ENCODE measurements at places on chromosomes 7 and 10.

- no peak for DNase-seq
Observed at GRCh38 chr7:36887233-36887632, 162.9 kb upstream of the AOAH start.

GRCh38 chr10:97184971-97185325, 811 bp downstream of the SLIT1 start:
- DNase-seq, result no peak

GRCh38 chr10:60390224-60390626, 550 bp upstream of the ANK3 start:
- no peak for DNase-seq

DNA sequence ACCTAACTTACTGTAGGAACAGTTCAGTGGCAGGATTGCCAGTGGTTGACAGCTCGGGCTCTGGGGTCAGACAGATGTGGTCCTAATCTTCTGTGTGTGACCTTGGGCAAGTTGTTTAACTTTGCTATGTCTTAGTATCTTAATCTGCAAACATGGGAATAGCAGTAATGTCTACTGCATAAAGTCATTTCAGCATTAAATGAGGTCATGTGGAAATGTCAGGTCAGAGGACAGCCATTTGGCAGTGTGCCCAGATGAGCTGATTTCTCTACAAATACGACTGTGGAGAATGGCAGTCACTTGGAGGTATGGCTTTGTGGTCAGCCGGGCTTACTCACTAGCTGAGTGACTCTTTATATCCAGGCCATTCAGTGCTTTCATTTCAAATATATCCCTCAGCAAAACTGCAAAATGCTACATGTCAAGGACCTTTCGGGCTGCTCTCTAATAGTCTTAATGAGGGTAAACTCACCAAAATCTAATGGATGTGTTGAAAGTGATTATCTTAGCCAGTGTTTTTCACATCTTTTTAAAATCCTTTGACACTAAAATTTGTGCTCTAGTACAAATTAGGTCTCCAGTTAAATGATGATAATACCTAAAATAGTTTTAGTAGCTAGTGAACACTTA, 171.4 kb downstream of the ST7 start:
- DNase-seq, result peak; percentile 97

- DNase-seq, result no peak
Observed at GRCh38 chr7:108234971-108235450, 104.8 kb upstream of the LAMB4 start.

- DNase-seq, result no peak
Observed at GRCh38 chr10:123570898-123571515, 95.1 kb upstream of the GPR26 start.

DNA sequence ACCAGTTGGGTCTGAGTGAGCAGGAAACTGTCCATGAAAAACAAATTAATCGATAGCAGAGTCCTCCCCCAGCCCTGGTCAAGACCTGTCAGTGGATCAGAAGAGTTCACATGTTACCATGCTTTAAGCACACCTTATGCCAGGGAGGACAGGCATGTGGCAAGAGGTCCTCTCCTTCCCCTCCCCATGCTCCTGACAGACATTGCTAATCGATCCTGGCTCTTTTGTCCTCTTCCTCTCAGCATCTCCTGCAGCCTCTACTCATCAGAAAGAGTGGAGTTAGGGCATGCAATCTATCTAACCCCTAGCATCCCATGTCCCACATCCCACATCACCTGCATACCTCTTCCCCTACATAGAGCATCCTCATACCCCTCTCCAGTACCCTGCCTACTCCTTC, 117.1 kb upstream of the TCF7L2 start:
- DNase-seq, result no peak

DNA sequence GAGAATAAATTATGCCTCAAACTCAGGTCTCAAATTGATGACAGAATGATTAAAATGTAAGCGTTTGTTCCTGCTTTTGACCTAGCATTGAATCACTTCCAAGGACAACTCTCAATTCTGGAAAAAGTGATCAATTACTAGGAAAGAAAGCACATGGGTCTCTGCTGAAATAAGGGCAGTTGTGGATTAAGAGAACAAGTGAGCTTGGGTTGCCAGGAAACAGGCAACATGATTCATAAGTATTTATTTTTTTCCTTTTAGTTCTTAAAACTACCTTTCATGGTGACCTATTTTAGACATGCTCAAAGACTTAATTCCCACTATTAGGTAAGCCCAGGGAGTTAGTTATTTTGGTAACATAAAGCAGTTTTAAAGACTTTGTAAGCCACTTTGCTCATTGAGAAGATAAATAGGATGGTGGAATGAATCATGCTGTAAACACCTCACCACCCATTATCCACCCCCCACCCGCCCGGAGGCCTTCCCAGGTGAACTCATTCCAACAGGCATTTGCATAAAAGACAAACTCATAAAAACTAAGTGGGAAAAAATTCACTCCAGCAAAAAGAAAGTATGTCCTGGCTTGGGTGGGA, 728.3 kb downstream of the SORCS1 start:
- DNase-seq, result peak; percentile 29

- DNase-seq, result no peak
Observed at GRCh38 chr7:147406521-147407135, 1183.9 kb upstream of the C7orf33 start.

- DNase-seq, result peak; percentile 49
Observed at GRCh38 chr7:101507791-101508252, 121.3 kb downstream of the MYL10 start.

- DNase-seq, result no peak
Observed at GRCh38 chr7:93997868-93998267, 6.3 kb downstream of the BET1 start.

DNA sequence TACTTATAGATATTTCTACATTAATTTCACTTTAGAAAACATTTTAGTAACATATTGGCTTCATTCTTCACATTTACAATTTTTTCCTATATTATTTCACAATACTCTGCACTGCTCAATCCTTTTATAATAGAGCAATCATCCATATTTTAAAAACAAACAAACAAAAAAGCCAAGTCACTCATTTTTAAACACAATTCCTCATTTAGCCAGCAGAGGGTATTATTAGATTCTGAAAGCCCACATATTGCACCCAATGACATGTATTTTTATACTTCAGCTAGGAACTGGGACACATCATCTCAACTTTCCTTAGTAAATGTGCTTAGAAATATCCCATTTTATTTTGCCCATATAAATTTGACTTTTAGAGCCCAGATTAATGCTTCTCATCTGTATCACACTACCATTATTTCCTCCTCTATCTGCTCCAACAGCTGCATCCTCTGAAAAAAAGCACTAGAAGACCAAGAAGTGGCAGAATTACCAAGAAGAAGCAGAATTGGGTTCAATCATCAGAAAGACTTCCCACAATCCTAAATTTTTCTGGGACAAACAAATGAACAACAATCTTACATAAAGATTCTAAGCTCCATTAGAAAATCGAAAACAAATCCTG, 29.5 kb downstream of the CTNNA3 start:
- peak; percentile 2 for DNase-seq

DNA sequence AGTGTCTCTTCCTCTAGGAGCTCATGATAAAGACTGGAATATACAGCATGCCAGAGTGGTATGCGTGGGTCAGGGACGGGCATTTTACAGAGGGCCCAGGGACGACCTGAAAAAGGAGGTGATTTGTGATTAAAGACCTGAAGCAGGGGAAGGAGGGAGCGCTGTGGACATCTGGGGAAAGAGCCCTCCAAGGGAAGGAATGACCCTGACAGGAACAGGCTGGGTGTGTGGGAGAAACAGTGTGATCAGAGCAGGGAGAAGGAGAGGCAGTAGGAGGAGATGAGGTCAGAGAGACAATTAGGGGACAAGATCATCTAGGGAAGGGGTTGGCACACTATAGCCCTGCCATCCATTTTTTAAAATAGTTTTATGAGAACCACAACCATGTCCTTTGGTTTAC, 3.4 kb upstream of the RASSF4 start:
- no peak for DNase-seq

DNA sequence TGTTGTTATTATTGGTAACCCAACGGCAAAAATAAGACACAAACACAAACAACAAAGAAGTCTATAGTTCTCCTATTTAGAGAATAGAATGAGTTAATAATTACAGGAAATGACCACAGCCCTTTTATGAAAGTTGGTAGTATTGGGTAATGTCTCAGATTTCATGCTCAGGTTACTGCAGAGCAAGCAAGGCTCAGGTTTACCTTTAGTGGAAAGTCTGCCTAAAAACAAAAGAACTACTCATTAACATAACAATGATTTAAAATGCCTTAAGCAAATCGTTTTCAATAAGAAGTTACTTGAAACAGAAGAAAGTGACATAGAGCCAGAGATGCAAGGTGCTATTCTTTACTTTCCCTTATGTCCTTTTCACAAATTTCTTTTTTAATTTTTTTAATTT, 441.2 kb downstream of the PLXDC2 start:
- DNase-seq, result no peak

GRCh38 chr7:148155000-148155399, 435.6 kb upstream of the C7orf33 start:
- no peak for DNase-seq

- peak; percentile 84 for DNase-seq
Observed at GRCh38 chr7:41886262-41886900, 183.5 kb upstream of the INHBA start.

- DNase-seq, result no peak
Observed at GRCh38 chr7:134311807-134312206, 4.9 kb downstream of the SLC35B4 start.

- DNase-seq, result no peak
Observed at GRCh38 chr7:41125343-41125742, 577.5 kb downstream of the INHBA start.

DNA sequence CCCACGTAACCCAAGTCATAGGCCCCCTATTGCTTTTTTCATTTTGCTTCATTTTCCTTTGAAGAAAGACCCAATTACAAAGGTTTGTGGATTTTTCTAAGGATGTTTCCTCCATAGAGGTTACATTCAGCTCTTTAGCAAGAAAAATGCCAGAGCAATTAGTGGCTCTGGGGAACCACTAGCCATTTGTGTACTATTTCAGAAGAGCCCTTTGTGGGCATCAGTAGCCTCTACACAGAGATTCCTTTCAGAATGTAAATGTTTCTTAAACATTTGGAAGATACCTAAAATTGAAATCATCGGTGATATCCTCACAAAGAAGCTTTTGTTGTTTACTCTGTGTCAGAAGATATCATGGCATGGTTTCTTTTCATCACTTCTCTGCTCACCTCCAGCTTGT, 291.0 kb upstream of the KMT2E start:
- DNase-seq, result no peak

GRCh38 chr7:34064519-34065158, 159.3 kb downstream of the BMPER start:
- DNase-seq, result no peak

GRCh38 chr10:95660283-95660682, 3.8 kb upstream of the ALDH18A1 start:
- DNase-seq, result peak; percentile 72

GRCh38 chr7:19009241-19009935, 108.0 kb downstream of the TWIST1 start:
- no peak for DNase-seq

DNA sequence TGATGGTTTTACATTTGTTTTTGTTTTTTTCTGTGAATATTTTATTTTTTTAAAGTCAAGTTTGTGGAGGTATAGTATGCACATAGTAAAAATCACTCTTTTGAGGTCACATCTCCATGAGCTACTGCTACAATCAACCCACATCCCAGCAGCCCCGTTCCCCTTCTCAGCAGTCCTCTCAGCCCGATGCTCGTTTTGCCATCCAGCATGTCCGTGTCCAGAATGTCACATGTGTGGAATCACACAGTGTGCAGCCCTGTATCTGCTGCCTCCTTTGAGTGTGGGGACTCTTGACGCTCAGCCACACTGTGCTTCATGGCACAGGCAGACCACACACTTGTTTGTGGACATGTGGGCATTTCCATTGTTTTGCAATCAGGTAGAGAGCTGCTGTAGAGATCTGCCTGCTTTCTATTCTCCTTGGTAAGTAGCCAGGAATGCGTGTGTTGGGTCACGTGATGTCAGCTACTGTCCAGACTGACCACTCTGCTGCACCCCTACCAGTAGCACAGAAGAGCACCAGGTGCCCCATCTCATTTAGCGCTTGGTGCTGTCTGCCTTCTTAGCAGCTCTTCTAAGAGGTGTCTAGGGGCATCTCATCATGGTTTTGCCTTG, 71.6 kb upstream of the CAMK2B start:
- DNase-seq, result no peak

GRCh38 chr7:72781631-72782030, 46.4 kb downstream of the TYW1B start:
- DNase-seq, result no peak

- no peak for DNase-seq
Observed at GRCh38 chr10:128052696-128053095, 73.5 kb downstream of the MKI67 start.

- no peak for DNase-seq
Observed at GRCh38 chr10:43027331-43027955, 49.4 kb upstream of the RET start.

DNA sequence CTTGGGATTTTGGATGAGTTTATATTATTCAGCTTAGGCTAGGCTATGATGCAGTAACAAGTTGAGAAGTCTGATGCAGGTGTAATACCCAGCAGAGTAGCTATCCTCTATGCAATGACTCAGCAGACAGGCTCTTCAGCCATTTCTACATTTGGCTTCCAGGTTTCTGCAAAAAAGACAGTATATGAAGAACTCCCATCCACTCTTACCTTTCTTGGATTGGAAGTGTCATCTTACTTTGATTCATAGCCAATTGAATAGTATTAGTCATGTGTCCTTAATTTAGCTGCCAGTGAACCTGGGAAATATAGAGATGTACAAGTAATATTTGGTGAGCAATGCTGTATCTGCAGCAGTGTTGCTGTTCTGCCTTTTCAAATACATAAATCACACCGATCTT, 127.8 kb upstream of the NPSR1 start:
- no peak for DNase-seq

GRCh38 chr10:35564341-35564968, 40.7 kb upstream of the GJD4 start:
- DNase-seq, result peak; percentile 5
